ENCODE measurements at places on chromosomes 16 and 17.
A peak's percentile ranks its signal among the peaks of the same experiment; 100 is the strongest.

DNA sequence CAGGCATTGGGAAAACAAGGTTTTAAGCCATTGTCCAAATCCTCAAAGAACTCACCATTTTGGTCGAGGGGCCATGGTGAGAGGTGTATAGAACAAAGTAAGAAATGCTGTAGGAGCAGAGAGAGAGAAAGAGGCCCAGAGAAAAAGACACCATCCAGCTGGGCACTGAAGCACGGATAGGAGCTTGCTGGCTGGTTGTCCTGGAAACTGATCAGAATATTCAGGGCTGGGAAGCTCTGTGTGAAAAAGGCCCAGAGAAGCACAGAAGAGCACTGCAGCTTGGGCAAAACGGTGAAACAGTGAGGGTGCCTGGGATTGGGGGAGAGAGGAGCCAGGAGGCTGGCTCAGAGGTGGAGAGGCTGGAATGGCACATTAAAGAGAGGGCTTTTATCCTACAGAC, 16.5 kb downstream of the HS3ST3B1 start:
- H3K4me1 ChIP-seq, result peaks cover 40% of the 10 kb centered on the region
- no peak overlapping the region for H3K27ac ChIP-seq
- peaks cover 26% of the 10 kb centered on the region for H3K27me3 ChIP-seq
- peaks cover 3% of the 10 kb centered on the region for H3K36me3 ChIP-seq

GRCh38 chr17:77717941-77718668, 240.4 kb upstream of the TNRC6C start:
- H3K27ac ChIP-seq, result no peak overlapping the region
- H3K27me3 ChIP-seq, result peaks cover 8% of the 10 kb centered on the region
- peaks cover 5% of the 10 kb centered on the region for H3K4me1 ChIP-seq
- H3K4me3 ChIP-seq, result no peak overlapping the region

DNA sequence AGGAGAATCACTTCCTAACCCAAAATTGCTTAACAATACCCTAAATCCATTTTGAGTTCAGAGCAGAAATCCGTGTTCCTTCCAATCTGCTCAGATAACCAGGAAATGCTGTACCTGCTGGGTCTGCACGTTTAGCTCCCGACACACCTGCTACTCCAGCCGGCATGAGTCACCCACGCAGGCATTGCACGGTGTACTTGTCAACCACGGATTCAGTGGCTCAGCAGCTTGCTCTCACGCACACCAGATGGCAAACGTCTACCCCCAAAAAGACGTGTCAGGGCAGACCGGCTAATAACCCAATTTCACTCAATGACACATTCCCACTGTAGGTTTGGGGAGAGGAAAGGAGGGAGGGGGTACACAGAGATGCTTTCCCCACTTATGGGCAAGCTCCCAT, 468.1 kb downstream of the SOX9 start:
- peaks cover 15% of the 10 kb centered on the region for H3K27me3 ChIP-seq
- H3K36me3 ChIP-seq, result peaks cover 15% of the 10 kb centered on the region
- no peak for DNase-seq
- H3K27ac ChIP-seq, result peak overlapping the region; percentile 98
- peak overlapping the region; percentile 89 for H3K4me3 ChIP-seq

GRCh38 chr16:51062039-51062438, 89.0 kb downstream of the SALL1 start:
- H3K27ac ChIP-seq, result no peak overlapping the region
- no peak overlapping the region for H3K4me3 ChIP-seq
- H3K4me1 ChIP-seq, result peaks cover 4% of the 10 kb centered on the region
- H3K36me3 ChIP-seq, result no peaks in the 10 kb centered on the region
- no peak for DNase-seq

GRCh38 chr17:40487371-40488020, 13.9 kb downstream of the TNS4 start:
- peaks cover 3% of the 10 kb centered on the region for H3K27me3 ChIP-seq
- peaks cover 38% of the 10 kb centered on the region for H3K4me1 ChIP-seq
- H3K4me3 ChIP-seq, result no peak overlapping the region
- DNase-seq, result no peak
- H3K27ac ChIP-seq, result no peak overlapping the region

DNA sequence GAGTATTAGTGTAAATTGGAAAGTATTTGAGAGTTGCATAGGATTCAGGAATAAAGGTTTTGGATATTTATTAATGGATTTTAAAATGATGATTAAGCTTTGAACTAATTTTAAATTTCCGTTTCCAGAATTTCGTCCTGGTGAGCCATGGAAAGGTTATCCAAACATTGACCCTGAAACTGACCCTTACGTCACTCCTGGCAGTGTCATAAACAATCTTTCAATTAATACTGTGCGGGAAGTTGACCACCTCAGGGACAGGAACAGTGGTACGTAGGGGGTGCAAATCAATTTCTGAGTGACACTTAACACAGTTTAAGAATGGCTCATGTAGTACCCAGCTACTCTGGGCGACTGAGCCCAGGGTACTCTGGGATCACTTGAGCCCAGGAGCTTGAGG, 29.1 kb upstream of the SLC5A11 start:
- no peaks in the 10 kb centered on the region for H3K27me3 ChIP-seq
- H3K27ac ChIP-seq, result no peak overlapping the region
- no peaks in the 10 kb centered on the region for H3K4me1 ChIP-seq
- no peak for DNase-seq
- H3K36me3 ChIP-seq, result peaks cover 39% of the 10 kb centered on the region

DNA sequence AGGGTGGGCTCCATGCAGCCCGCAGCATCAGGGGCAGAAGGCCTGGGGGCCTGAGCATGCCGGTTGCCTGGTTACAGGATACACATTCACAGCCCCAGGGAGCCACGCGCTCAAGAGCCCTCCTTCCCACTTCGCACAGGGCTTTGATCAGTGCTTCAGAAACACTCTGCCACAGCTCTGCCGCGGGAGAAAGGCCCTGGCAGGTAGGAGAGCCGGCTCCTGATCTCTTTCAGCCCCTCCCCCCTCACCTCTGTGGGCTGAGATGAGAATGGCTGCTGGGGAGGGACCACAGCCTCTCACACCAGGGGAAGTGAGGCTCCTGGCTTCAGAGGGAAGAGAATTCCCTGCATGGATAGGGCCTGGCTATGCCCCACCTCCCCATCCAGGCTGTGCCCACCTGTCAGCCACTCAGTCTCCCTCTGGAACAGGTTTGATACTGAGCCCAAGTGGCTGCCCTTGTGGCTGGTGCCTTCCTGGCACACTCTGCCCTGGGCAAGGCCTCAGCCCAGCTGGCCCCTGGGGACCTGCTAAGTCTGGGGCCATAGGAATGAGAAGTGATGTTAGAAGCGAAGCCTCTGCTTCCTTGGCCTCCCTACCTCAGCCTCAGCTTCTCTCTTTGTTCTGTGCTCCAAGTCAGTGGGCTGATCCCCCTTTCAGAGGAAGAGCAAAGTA, 8.6 kb downstream of the DOK4 start:
- DNase-seq, result no peak
- H3K4me3 ChIP-seq, result peak overlapping the region; percentile 68
- no peaks in the 10 kb centered on the region for H3K27me3 ChIP-seq
- H3K36me3 ChIP-seq, result no peaks in the 10 kb centered on the region
- H3K27ac ChIP-seq, result no peak overlapping the region

DNA sequence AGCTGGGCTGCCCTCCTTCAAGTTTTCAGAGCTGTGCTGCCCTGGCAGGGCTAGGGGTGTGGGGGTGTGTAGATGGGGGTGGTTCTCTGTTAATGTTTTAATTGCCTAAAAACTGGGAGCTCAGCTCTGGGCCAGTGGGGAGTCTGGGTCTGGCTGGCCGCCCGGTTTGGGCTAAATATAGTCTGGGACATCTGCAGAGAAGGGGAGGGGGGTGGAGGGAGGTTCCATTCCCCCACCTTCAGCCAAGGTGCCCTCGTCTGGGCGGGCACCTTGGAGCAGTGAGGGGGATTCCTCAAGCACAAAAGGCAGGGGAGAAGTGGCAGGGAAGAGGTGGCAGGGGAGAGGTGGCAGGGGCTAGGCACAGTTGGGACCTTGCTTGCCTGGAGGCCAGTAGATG, 13.0 kb downstream of the RARA start:
- peak overlapping the region; percentile 22 for H3K4me3 ChIP-seq
- H3K27ac ChIP-seq, result no peak overlapping the region
- H3K27me3 ChIP-seq, result no peaks in the 10 kb centered on the region
- no peak for DNase-seq
- peaks cover 61% of the 10 kb centered on the region for H3K4me1 ChIP-seq

GRCh38 chr16:105521-105920, 27.5 kb downstream of the MPG start:
- no peak overlapping the region for H3K4me3 ChIP-seq
- H3K4me1 ChIP-seq, result peaks cover 4% of the 10 kb centered on the region
- peaks cover 4% of the 10 kb centered on the region for H3K36me3 ChIP-seq
- no peaks in the 10 kb centered on the region for H3K27me3 ChIP-seq
- H3K27ac ChIP-seq, result no peak overlapping the region

DNA sequence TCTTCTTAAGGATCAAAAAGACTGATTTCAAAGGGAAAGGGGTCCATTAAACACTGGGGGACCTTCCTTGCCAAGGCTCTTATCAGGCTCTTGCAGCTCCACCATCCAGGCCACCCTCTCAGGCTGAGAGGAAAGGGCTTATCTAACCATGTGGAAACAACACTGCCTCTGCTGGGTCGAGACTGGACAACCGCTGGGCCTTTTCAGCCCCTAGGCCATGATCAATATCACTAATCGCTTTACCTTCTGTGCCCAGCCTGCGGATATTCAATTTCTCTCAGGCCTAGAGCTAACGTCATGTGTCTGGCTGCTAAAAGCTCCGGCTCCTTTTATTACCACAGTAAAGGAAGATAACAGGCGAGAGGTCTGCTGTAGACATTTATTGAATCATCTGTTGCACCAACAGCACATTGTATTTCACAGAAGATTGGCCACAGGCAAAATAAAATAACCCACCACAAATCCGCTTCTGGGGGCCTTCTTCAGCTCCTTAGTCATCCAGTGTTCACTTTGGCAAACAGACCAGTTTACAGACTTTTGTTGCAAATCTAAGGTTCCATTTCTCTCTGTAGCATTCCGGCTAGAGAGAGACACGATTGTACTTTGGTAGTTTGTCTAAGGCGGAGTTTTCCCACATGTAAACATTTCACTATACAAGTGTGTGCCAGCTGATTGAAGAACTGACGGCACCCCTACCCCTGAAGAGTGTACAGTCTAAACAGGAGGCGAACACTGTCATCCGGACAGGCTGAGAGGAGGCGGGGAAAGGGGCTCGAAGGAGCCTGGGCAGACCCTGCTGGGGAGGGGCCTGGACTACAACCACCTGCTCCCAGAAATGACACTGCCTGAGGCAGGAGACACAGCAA, 13.9 kb downstream of the CYB561 start:
- peak overlapping the region; percentile 84 for H3K27ac ChIP-seq
- peak overlapping the region; percentile 48 for H3K4me3 ChIP-seq
- H3K27me3 ChIP-seq, result no peaks in the 10 kb centered on the region
- H3K4me1 ChIP-seq, result peaks cover 33% of the 10 kb centered on the region
- peaks cover 9% of the 10 kb centered on the region for H3K36me3 ChIP-seq

DNA sequence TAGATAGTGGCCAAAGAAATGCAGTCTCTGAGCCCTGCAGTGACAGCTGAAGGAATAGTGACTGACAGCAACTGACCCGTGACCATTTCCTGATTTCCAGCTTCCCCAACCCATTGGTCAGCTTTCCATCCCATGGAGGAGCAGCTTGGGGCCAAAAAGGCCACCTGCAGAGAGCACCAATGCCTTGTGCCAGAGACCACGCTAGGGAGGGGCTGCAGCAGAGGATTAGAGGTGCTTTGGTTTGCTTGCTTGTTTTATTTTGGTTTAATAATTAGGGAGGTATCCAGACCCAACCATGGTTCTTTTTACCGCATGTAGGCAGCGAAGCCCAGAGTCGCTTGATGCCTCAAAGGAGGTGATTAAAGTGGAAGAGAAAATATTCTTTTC, 61.3 kb upstream of the SIAH1 start:
- peaks cover 8% of the 10 kb centered on the region for H3K4me1 ChIP-seq
- H3K27me3 ChIP-seq, result no peaks in the 10 kb centered on the region
- H3K4me3 ChIP-seq, result no peak overlapping the region
- no peak for DNase-seq

- no peaks in the 10 kb centered on the region for H3K36me3 ChIP-seq
- peaks cover 9% of the 10 kb centered on the region for H3K4me1 ChIP-seq
- no peaks in the 10 kb centered on the region for H3K27me3 ChIP-seq
- H3K27ac ChIP-seq, result no peak overlapping the region
- no peak overlapping the region for H3K4me3 ChIP-seq
Measured at GRCh38 chr17:83200231-83200699, 120.9 kb downstream of the METRNL start.

DNA sequence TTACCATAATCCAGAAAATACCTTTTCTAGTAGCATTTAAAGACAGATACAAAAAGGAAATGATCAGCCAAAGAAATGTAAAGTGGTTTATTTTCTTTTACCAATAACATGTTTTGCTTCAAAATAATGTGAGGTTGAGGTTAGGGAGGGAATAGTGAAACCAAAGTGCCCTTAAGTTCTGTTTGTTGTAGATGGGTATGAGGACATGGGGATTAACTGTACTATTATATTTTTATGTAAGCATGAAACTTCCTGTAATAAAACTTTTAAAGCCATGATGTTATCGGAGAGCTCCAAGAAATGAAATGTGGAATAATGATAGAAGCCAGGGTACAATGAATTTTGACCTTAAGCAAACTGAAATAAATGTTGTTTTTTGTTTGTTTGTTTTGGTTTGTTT, 9.9 kb downstream of the C16orf46 start:
- H3K4me3 ChIP-seq, result no peak overlapping the region
- H3K4me1 ChIP-seq, result no peaks in the 10 kb centered on the region
- H3K36me3 ChIP-seq, result no peaks in the 10 kb centered on the region
- DNase-seq, result no peak
- no peaks in the 10 kb centered on the region for H3K27me3 ChIP-seq

GRCh38 chr16:81932668-81933067, 78.6 kb downstream of the SDR42E1 start:
- H3K4me1 ChIP-seq, result no peaks in the 10 kb centered on the region
- no peaks in the 10 kb centered on the region for H3K27me3 ChIP-seq
- no peak overlapping the region for H3K4me3 ChIP-seq
- H3K36me3 ChIP-seq, result no peaks in the 10 kb centered on the region
- DNase-seq, result no peak

GRCh38 chr17:77498091-77498741, 357.4 kb downstream of the SEC14L1 start:
- no peak overlapping the region for H3K4me3 ChIP-seq
- no peaks in the 10 kb centered on the region for H3K27me3 ChIP-seq
- peaks cover 5% of the 10 kb centered on the region for H3K4me1 ChIP-seq
- H3K27ac ChIP-seq, result no peak overlapping the region
- DNase-seq, result peak; percentile 65

GRCh38 chr17:18356624-18357023, 6.7 kb downstream of the SHMT1 start:
- no peak overlapping the region for H3K4me3 ChIP-seq
- no peak for DNase-seq
- H3K4me1 ChIP-seq, result no peaks in the 10 kb centered on the region
- peaks cover 7% of the 10 kb centered on the region for H3K36me3 ChIP-seq
- no peak overlapping the region for H3K27ac ChIP-seq

- H3K4me1 ChIP-seq, result no peaks in the 10 kb centered on the region
- no peaks in the 10 kb centered on the region for H3K36me3 ChIP-seq
- no peak overlapping the region for H3K27ac ChIP-seq
- no peak for DNase-seq
Measured at GRCh38 chr17:54518706-54519105, 381.9 kb upstream of the TOM1L1 start.

DNA sequence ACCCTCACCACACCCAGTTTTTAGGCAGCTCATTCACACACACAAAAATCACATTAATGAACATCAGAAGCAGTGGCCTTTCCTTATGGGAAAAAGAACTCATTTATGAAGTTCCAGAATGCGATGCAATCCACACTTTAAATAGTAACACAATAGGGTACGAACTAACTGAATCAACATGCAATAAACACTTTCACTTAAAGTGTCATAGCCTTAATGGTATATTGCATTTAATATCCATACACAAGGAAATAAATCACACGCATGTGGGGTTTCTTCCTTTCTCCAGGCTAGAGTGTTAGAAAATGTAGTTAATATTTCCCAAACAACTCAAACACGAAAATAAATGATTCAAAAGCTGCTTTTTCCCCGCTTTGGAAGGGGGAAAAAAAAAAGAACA, 19.7 kb downstream of the ADCY9 start:
- DNase-seq, result no peak
- H3K4me3 ChIP-seq, result no peak overlapping the region
- no peaks in the 10 kb centered on the region for H3K36me3 ChIP-seq
- H3K4me1 ChIP-seq, result peaks cover 21% of the 10 kb centered on the region

Data from type B pancreatic cell (in vitro differentiated cells).